ENCODE measurements at places on chromosomes 11 and 22.

GRCh38 chr11:35083431-35084238, 55.3 kb upstream of the CD44 start:
- DNase-seq: no peak

DNA sequence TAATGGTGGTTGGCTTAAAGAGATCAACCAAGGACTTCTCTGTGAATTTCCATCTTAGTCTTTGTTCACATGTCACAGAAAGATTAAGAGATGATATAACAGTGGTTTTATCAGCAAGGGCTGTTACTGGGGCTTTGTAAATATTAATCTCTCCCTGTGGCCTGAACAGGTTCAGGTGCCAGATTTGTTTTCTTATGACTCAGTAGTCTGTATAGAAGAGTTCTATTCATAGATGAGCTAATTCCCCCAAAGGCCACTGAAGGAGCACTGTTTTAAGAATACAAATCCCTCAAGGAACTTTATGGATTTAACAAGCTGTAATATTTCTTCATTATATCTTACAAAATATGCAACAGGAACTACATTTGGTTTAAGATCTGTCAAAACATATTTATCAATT, 50.4 kb downstream of the TCP11L1 start:
- DNase-seq: no peak

- no peak for DNase-seq
Measured at GRCh38 chr11:124204008-124204407, 20.9 kb downstream of the OR10D3 start.

DNA sequence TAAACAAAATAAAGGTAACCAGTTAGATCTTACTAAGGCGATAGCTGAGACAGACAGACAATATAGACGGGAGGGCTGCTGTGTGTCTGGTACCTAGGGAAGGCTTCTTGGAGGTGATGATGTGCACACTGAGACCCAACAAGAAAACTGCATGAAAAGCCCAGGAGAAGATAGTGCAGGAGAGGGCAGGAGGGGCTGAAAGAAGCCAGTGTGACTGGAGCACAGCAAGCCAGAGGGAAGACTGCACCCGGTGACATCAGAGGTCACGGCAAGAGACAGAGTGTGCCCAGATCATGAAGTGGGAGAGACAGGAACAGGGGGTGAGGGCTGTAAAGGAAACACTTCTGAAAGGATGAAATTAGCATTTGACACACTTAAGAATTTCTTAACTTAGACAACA, 266.3 kb downstream of the BRD1 start:
- DNase-seq: no peak

DNA sequence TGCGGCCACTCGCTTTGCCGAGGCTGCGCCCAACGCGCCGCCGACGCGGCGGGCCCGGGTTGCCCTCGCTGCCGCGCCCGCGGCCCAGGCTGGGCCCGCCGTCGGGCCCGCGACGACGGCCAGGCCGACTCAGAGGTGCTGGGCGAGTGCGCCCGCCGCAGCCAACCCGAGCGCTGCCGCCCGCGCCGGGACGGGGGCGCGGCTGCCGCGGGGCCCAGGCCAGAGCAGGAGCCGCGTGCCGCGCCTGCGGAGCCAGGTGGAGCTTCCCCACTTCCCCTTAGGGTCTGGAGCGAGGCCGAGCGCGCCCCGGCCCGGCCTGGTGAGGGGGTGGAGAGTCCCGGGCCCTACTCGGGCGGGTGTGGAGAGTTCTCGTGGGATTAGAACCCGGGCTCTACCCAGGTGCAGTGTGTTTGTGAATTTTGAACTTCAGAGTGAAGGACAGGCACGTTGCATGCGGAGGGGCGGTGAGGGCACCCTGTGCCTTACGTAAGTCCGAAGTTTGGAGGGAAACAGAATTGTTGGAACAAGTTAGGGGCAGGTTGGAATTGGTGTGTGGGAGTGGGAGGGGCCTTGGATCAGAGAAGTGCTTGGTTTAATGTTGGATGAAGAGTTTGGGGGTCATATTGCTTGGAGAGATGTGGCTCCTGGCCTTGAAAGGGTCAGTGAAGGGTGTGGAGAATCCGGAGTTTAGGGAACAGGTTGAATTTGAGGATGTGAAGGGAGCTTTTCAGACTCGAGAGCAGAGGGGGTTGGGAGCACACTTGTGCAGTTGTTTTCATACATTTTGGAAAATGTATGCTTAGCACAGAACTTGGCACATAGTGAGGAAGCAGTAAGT, 697 bp downstream of the RNF169 start:
- DNase-seq: no peak

- DNase-seq: no peak
Measured at GRCh38 chr11:69063652-69064260, 15.0 kb downstream of the TPCN2 start.

GRCh38 chr11:1828542-1828941, 6.2 kb upstream of the SYT8 start:
- no peak for DNase-seq

DNA sequence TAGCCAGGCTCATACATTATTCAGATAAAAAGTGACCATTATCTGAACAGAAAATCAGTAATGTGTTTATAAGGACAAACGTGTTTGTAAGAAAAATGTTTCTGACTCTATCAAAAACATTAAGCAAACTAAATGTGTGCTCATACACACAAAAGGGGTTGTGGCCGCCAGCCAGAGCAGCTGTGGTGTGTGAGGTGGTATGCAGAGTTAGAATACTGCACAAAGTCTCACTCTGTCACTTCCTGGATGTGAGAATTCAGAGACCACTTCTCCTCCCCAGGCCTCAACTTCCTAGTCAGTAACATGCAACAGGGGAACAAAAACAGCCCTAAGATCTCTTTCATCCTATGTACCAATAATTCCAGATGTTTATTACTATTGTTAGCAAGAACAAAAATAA, 9.4 kb downstream of the OR5B21 start:
- DNase-seq: no peak

- no peak for DNase-seq
Measured at GRCh38 chr11:32023370-32024305, 67.2 kb upstream of the RCN1 start.

DNA sequence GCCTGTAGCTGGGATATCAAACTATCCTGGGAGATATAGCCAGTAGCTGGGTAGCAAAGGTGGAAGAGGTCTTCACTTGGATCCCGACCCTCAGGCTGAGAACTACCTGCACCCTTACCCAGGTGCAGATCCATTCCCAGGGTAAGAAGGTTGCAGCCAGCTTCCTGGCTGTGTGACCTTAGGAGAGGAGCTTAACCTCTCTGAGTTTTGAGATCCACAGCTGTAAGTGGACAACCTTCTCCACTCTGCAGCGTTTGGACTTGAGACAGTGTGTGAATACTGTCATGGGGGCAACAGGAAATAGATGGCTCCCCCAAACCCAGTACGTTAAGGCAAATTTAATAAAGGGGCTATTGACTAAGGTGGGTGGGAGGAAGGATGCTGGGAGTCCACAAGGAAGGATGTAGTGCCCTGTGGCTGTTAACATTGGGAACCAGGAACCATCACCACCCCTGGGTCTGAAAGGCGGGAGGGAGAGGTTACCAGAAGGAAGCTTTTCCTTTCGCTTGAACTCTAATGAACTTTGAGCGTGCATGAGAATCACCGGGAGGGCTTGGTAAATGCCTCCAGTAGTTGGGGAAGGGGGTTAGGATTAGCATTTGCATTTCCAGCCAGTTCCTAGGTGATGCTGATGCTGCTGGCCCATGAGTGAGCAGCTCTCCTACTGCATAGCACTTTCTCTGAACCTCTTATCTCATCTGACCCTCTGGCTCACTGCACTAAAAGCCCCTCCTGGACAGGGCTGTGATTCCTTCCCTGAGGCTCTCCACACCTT, 24.4 kb downstream of the SGSM1 start:
- no peak for DNase-seq

GRCh38 chr11:2132246-2132645, 6.9 kb downstream of the IGF2 start:
- no peak for DNase-seq

DNA sequence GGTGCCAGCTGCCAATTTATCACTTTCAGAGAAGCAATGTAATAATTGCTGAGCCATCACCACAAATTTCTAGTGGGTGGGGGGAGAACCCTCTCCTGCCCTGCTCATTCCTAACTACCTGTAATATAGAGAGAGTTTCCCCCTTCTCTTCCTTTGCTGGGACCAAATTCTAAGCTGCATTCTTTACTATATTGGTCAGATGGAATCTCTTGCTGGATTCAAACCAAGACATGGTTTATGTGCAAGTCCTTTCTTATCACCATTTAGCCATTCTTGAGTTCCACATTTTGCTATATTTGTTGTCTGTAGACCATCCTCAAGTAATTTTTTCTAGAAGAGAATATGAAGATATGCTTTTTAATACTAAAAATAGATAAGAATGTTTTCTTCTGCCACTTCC, 452.1 kb downstream of the MN1 start:
- DNase-seq: no peak

DNA sequence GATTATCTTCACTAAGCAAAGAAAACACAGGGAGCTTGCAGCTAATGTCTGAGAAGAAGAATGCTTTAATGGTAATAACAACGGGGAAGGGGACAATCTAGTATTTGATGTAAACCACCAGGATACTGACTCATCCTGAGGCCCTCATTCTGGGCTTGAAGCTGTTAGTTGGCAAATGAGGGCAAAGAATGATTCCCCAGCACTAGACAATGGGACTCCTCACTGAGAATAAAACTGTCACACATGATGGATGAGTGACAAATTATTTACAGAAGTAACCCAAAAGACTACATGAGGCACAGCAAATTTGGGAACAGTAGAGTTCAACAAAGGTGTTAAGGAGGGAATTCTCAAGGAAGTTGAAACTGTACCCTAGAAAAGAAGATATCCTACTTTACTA, 76.3 kb downstream of the FAM168A start:
- no peak for DNase-seq

DNA sequence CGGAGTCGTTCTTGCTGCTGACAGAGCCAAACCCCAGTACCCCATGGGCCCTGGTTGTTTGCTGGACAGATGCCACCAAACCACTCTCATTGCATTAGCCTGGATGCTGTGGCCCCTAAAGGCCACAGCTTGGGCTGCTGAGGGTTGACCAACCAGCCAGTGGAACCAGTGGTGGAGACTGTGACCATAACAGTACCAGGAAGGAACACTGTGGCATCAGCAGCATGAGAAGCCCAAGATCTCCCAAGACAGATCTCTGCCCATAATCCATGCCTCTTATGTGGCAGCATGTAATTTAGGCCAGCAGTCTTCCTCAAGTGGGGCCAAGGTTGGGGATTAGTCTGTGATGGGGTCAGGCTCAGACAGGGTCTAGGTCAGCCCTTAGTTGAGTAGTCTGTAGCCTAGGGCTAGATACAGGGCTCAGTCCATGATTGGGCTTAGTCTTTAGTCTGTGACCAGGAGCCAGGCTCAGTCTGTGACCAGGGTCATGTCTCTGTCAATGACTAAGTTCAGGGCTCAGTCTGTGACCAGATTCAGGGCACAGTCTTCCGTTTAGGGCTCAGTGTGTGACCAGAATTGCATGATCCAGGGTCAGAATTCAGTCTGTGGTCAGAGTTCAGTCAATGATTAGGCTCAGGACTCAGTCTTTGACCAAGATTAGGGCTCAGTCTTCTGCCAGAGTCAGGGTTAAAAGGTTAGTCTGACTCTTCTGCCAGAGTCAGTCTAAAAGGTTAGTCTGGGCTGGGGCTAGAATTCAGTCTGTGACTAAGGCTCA, 4.5 kb upstream of the INPP5J start:
- no peak for DNase-seq

DNA sequence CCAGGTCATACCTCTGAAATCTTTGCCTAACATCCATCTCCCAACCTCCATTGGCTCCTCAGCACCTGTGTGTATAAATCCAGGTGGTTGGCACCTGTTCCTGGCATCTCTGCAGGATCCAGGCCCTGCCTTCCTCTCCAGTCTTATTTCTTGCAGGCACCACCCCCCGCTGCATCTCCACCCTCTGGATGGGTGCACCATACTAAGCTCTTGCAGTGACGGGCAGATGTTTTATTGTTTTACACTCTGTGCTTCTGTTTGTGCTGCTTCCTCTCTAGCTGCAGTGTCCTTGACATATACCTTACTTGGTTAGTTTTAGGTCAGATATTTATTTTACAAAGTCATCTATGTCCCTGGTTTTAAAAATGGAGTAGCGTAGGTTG, 102.6 kb downstream of the TBC1D22A start:
- no peak for DNase-seq
